Liver (tissue), 10 donors: ENCODE measurements at places on chromosomes 7 and 10. TPM values are rescaled to one million over a fixed set of nuclear protein-coding genes. Genes with fewer than 3 reads are reported as not detected.
A peak's percentile ranks its signal among the peaks of the same experiment; 100 is the strongest.

- H3K27me3 ChIP-seq: no peaks in the 10 kb centered on the region
- no peak overlapping the region for H3K4me3 ChIP-seq
- no peaks in the 10 kb centered on the region for H3K36me3 ChIP-seq
- no peaks in the 10 kb centered on the region for H3K4me1 ChIP-seq
- no peak for DNase-seq
- H3K27ac ChIP-seq: no peak overlapping the region
Measured at GRCh38 chr7:101564778-101565211, 64.3 kb downstream of the MYL10 start.

GRCh38 chr7:94590526-94591162, 65.3 kb downstream of the SGCE start:
- no peak for DNase-seq
- no peak overlapping the region for H3K27ac ChIP-seq
- no peak overlapping the region for H3K4me3 ChIP-seq
- no peaks in the 10 kb centered on the region for H3K4me1 ChIP-seq

GRCh38 chr7:30479202-30480120, 877 bp upstream of the NOD1 start:
- DNase-seq: no peak
- H3K27ac ChIP-seq: peak overlapping the region; percentile 91
- H3K4me1 ChIP-seq: no peaks in the 10 kb centered on the region
- no peaks in the 10 kb centered on the region for H3K27me3 ChIP-seq

GRCh38 chr7:70098905-70099672, 500.8 kb downstream of the AUTS2 start:
- no peak overlapping the region for H3K4me3 ChIP-seq
- H3K27ac ChIP-seq: no peak overlapping the region
- no peaks in the 10 kb centered on the region for H3K27me3 ChIP-seq
- no peaks in the 10 kb centered on the region for H3K4me1 ChIP-seq
- H3K36me3 ChIP-seq: no peaks in the 10 kb centered on the region

DNA sequence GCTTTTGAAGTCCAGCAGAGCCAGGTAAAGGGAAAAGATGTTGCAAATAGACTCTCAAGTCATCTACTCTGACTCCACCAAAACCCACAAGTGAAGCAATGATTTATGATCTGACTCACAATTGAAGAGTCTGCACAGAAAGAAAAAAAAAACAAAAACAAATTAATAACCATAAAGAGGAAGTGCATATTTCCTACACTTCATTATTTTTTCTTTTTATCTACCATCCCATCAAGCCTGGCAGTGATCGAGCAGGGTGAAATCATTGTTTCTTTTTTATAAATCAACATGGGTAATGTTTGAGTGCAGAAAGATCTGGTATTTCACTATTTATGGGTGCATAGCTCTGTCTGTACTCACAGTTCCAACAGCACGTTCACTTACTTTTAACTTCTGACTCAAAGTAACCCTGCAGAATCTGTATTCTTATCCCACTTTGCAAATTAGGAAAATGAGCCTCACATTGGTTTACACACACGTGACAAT, 829.0 kb downstream of the TNS3 start:
- no peaks in the 10 kb centered on the region for H3K4me1 ChIP-seq
- H3K36me3 ChIP-seq: no peaks in the 10 kb centered on the region
- H3K4me3 ChIP-seq: no peak overlapping the region
- H3K27ac ChIP-seq: no peak overlapping the region

The EGR2 gene
- 0.17 TPM for total RNA-seq

GRCh38 chr7:41472427-41473125, 230.3 kb downstream of the INHBA start:
- H3K4me3 ChIP-seq: no peak overlapping the region
- peaks cover 3% of the 10 kb centered on the region for H3K4me1 ChIP-seq
- no peak overlapping the region for H3K27ac ChIP-seq

The H2BK1 gene
- total RNA-seq: not detected

DNA sequence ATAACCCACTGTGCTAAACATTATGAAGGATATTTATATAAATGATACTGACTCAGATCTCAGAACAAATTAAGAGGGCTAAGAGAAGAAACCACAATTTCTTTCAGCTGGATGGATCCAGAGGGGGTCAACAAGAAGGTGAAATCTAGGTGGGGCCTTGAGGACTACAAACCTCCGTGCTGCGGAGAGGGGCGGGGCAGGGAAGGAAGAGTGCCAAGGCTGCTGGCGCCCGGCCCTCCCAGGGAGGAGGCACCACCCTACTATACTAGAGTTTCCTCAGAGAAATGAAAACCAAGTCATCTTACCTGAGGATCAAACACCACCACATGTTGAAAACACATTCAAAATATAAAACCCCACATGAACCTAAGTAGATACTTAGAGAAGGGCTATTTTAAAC, 29.3 kb upstream of the CRYGN start:
- DNase-seq: no peak
- no peak overlapping the region for H3K27ac ChIP-seq
- no peaks in the 10 kb centered on the region for H3K4me1 ChIP-seq
- peaks cover 52% of the 10 kb centered on the region for H3K36me3 ChIP-seq
- H3K4me3 ChIP-seq: no peak overlapping the region
- H3K27me3 ChIP-seq: no peaks in the 10 kb centered on the region
